ENCODE measurements at places on chromosomes 4 and X.

- DNase-seq = no peak
Measured at GRCh38 chr4:153255233-153255632, 51.0 kb downstream of the TRIM2 start.

DNA sequence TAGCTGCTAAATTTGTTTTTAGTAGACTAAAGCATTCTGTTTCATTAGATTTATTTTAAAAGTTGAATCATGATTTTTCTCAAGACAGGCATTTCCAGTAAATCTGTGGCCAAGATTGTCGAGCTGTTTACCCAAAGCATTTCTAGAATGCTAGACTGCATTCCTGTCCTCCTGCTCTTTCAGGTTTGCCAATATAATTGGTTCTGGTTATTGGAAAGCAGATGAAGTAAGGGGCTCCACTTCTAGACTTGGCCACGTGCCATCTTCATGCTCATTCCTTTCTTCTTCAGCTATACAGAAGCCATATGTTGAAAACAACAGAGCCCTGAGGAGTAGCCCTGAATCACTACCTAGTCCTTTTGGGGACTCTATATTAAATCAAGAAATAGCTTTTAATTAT lies 62.5 kb downstream of the PGRMC2 start:
- no peak for DNase-seq

- DNase-seq = peak; percentile 77
Measured at GRCh38 chr4:73662709-73663546, 42.7 kb upstream of the RASSF6 start.

DNA sequence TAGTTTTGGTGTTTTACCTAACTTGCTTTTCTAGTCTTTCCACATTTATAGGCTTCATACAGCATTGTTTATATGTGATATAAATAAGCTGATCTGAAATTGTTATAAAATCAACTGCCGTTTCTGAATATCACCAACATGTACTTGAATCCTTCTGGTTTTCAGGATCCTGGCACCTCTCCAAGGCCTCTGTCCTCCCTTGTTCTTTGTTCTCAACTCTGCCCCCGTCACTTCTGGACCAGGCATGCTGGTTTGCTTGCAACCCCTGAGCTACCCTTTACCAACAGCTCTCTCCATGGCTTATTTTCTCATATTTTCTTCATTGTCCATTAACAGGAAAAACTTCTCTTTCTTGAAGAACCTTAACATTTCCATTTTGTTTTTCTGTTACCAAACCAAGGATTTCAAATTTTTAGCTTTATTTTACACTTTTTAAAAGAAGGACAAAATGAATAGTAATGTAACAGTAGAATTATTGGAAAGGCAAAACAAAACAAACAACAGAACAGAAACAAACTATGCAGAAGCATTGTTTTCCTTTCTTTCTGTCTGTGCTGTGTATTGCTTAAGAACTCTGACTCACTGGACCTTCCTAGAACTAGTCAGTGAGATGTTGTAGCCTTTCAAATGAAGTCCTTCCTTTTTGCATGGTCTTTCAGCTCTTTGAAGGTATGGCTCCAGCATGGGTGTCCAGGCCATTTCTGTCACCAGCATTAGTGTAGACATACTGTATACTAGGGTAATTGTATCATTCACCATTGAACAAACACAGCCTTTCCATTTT lies 44.8 kb downstream of the BANK1 start:
- DNase-seq = peak; percentile 82

DNA sequence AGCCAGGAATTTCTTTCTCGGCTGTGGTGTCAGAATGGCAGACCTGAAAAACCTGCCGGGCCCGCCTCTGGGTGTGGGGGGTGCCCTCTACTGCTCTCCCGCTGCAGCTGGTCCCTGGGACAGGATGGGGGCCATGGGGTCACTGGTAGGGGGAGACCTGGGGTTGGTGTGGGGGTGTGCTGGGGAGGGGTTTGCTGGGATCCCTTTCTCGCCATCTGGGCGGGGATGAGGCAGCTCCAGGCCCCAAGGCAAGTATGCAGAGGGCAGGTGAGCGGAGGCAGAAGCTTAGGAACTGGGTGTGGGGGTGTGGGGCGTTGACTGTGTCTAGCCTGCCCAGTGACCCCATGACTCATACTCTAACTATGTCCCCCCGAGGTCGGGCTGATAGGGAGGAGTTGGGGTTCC lies 884 bp downstream of the CCDC120 start:
- DNase-seq = no peak

- no peak for DNase-seq
Measured at GRCh38 chr4:110106931-110107296, 91.5 kb downstream of the ELOVL6 start.
